ENCODE measurements at places on chromosomes 7 and 10.

DNA sequence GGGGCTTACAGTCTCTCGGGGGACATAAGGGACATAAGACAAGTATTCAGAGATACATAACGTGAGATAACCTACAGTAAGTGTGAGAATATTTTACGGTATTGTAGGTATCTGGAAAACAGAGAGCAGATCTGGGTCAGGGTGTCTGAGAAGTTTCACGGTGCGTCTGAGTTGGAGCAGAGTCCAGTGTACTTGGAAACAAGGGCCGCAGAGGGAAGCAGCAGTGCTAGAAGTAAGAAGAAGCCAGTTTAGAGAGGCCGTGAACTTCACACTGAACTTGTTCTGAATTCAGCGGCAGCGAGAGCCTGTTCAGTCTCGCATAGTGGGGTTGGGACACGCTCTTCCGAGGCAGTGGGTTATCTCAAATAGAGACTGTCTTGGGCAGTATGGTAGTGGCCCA is 85.5 kb downstream of the TAF3 start:
- DNase-seq, result no peak

DNA sequence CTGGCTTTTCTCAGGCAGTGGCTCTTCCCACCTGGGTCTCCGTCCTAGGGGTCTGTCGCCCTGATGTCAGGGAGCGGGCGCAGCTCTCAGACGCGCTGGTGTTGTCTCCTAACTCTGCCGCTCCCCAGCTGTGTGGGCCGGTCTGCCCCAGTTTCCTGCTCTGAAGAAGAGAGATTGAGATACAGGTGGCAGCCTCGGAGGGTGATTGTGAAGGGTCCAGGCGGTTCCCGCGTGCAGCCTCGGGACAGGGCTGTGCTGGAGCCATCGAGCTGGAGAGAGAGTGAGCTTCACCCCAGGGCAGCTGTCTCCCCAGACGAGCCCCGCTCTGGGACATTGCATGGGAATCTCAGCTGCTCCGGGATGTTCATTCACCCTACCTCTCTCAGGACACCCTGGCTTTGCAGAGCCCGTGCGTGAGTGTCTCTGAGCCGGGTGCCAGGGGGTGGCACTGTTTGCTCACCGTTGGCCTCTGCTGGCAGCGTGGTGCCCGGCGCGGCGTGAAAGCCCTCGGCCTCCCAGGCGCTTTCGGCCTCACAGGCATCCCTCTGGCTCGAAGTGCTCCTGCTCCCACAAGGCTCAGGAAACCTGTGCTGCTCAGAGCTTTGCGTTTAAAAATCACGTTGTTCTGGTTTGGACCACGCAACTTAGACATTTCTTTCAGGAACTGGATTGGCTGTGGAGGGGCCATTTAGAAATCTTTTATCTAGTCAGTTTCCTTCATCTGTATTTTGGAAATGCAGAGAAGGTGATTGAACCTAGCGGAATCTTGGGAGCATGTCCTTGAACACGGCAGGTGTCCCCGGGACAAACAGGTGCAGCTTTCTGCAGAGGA is 33.8 kb upstream of the ZFAND2A start:
- DNase-seq, result peak; percentile 29

GRCh38 chr7:16636555-16637101 is 8.9 kb downstream of the ANKMY2 start:
- peak; percentile 59 for DNase-seq

- DNase-seq, result no peak
These were observed 112.7 kb downstream of the ICA1 start for GRCh38 chr7:8149222-8149621.

DNA sequence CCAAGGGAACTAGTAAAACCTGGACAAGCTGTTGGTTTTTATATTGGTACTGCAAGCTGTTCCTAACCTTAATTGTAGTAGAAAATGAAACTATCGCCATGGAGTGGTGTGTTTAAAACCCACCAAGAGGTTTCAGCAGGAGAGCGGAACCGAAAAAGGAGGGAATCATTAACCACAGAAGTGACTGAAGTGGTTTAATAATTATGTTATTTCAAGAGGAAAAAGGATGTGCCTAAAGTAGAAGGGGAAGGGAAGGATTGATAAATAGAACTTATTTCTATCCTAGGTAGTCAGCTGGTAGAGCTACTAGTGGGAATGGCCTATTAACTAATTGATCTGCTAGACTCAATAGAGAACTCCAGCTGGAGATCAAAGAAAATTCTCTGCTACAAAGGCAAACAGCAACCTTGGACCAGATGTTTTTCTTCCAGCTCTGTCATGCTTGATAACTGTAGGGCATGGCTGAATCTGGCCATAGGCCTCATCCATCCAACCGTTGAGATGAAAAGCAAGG is 91.8 kb downstream of the BAMBI start:
- no peak for DNase-seq

GRCh38 chr7:81960026-81960425 is 190.2 kb upstream of the HGF start:
- DNase-seq, result no peak

- no peak for DNase-seq
These were observed 122.0 kb upstream of the LAMB4 start for GRCh38 chr7:108252177-108252576.

GRCh38 chr7:31890198-31890597 is 180.0 kb downstream of the PDE1C start:
- DNase-seq, result no peak

DNA sequence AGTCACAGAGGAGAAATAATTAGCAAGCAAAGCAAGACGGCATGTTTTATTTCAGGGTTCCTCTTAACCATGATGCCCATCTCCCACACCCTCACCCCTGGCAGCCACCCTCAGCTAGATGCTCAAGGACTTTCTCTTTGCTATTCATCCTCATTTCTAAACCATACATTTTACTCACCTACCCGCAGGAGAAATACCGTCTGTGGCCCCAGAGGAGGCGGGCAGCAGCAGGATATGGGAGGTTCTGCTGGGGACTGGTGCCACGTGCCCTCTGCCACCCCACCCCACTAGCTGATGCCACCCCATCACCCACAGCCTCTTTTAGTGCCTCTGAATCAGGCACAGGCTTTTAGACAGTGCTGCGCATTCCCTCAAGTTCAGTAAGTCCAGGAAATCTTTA is 168.7 kb upstream of the ITGB1 start:
- DNase-seq, result no peak

- DNase-seq, result no peak
These were observed 150.6 kb upstream of the PCBD1 start for GRCh38 chr10:71038921-71039320.

DNA sequence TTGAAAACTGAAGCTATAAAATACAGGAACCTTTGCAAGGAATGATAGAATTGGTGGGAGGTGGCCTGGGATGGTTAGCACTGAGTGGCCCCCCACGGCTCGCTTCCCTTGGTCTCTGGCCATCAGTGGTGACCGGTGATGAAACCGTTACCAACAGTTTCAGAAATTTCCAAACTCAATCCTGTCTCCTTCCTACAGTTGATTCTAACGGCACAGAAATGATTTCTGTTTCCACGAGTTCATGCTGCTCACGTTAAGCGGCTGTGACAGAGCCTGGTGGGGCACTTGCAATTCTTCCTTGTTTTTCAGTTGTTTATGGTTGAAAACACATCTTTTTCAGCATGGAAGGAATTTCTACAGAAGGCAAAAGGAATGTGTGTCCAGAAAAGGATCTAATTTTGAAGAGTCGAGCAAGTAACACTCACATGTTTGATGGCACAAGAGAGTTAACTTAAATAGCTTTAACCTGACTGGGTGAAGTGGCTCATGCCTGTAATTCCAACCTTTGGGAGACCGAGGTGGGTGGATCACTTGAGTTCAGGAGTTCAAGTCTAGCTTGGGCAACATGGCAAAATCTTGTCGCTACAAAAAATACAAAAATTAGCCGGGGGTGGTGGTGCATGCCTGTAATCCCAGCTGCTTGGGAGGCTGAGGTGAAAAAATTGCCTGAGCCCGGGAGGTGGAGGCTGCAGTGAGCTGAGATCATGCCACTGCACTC is 100.1 kb downstream of the DNAJB6 start:
- no peak for DNase-seq

- no peak for DNase-seq
These were observed 33.0 kb downstream of the ORC5 start for GRCh38 chr7:104174798-104175197.

DNA sequence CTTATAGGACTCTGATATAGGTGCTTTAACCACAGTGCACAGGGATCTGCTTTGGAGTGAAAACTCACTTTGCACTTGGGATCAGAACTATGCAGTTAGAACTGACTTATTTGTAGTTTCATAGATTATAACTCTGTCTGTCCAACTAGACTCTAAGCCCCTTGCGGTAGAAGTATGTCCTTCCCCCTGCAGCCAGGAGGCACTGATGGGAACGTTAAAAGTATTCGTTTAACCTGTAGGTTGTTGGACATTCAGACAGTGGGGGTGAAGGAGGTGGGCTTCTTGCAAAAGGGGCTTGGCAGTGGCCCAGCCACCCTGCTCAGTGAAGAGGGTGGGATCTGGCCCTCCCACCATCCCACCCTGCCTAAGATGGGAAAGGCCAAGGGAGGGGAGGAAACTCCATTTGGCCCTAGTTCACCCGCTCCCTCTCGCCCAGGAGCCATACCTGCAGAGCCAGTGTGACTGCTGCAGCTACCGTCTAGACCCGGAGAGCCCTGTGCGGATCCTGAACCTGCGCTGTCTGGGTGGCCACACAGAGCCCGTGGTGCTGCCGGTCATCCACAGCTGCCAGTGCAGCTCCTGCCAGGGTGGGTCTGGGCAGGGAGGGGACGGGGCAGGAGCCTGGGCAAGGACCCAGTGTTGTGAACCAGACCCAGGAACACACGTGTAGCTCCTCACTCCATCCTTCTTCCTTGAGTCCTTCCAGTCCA is 5.7 kb upstream of the ZNF862 start:
- DNase-seq, result no peak

DNA sequence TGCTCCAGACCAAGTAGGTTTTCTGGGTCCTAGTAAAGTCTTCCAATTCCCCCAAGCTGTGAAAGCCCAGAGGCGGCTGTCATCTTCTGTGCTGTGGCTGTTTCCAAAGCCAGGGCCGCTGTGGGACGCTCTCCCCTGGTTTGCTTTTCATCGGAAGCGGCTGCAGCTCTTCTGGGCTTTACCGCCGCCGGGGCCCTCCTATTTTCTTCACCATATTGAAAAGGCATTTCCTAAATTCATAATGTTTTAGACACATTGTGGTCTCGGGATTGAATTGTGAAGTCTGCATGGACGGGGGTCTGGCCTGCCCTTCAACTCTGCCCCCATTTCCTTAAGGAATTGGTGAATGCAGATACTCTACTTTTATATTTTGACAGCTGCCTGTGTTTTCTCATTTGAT is 551.4 kb upstream of the MGMT start:
- no peak for DNase-seq
